ENCODE measurements at places on chromosomes 11 and 22. TPM values are rescaled to one million over a fixed set of nuclear protein-coding genes. Genes with fewer than 3 reads are reported as not detected.

DNA sequence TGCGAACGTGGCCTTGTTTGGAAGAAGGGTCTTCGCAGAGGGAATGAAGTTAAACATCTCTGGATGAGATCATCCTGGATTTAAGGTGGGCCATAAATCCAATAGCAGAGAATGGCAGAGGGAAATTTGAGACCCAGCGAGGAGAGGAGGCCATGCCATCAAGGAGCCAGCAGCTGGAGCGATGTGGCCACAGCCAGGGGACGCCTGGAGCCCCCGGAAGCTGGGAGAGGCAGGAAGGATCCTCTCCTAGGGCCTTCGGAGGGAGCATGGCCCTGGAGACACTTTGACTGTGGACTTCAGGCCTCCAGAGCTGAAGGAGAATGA is 22.1 kb downstream of the ANO1 start:
- no peak for DNase-seq
- no peak overlapping the region for H3K27ac ChIP-seq
- no peaks in the 10 kb centered on the region for H3K27me3 ChIP-seq
- H3K36me3 ChIP-seq: no peaks in the 10 kb centered on the region

TYR gene
- total RNA-seq: not detected

TMPRSS13 gene
- total RNA-seq: 0.66 TPM

DNA sequence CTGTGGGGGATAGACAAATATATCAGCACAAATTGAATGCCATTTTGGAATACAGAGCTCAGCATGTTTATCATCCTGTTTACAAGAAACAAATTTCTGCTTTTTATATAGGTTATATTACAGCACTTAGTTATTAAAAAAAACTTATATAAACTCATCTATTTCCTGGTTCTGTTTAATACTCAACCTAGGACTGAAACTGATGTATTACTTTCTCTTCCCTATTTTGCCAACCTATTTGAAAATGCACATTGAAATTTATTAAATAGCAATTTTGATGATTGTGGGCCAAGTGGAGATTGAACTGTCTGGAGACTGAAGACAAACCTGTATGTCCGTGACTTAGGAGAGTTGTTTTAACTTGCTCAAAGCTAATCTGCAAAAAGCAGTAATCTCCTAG is 288.3 kb upstream of the ANO3 start:
- no peaks in the 10 kb centered on the region for H3K36me3 ChIP-seq
- H3K27me3 ChIP-seq: no peaks in the 10 kb centered on the region
- no peak overlapping the region for H3K4me3 ChIP-seq
- no peaks in the 10 kb centered on the region for H3K4me1 ChIP-seq
- H3K27ac ChIP-seq: no peak overlapping the region
- DNase-seq: no peak

GRCh38 chr11:65090628-65091027 is 5.4 kb upstream of the VPS51 start:
- no peak overlapping the region for H3K4me3 ChIP-seq
- H3K4me1 ChIP-seq: no peaks in the 10 kb centered on the region
- H3K36me3 ChIP-seq: peaks cover 5% of the 10 kb centered on the region
- H3K27ac ChIP-seq: no peak overlapping the region

All from GM12878 (cell line).